T follicular helper cell (primary cell): ENCODE measurements at places on chromosomes 12 and 14.

DNA sequence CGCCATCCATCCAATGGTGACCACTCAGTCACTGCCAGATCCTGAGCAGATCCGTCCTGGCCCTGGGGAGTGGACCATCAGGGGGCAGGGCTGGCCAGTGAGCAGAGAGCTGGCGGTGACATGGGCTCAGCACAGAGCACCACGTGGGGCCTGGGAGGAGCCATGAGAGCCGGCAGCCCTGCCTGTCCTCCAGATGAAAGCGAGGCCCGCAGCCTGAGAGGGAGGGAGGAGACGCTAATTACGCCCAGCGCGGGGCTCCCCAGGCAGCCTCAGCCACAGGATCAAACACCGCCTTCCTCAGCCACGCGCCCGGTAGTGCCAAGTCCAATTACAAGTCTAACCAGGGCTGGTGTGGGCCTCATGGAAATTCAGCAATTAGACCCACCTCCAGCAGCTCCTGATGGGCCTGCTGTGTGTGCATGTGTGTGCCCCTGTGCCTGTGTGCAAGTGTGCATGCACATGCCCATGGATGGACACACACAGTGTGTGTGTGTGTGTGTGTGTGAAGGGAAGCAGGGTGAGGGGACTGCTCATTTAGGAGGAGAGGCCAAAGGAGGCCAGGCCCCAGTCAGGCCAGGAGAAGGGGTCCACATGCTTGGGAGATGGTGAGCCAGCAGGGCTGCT lies 68.0 kb downstream of the KIF26A start:
- no peak for DNase-seq

GRCh38 chr14:103748534-103748857 lies 32.9 kb downstream of the ZFYVE21 start:
- DNase-seq = no peak

GRCh38 chr12:78795934-78796445 lies 68.6 kb upstream of the SYT1 start:
- no peak for DNase-seq

DNA sequence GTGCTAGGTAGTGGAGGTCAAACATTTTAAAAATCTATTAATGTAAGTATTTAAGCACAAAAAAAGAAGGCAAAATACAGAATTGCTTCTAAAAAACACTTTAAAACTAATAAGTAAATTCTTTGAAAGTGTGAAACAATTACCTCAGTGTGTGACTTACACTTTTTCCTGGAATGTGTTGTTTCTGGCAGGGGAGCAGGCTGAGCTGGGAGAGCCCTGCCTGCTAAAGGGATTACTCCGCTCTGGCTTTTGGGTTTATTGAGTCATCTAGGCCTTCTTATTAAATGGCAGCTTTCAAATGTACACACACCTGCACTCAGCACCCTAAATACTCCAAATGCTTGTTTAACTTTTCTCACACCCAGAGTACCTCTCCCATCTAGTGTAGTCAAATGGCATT lies 279.8 kb downstream of the AKAP6 start:
- DNase-seq = no peak

GRCh38 chr12:21894792-21895595 lies 46.2 kb downstream of the ABCC9 start:
- DNase-seq = no peak

DNA sequence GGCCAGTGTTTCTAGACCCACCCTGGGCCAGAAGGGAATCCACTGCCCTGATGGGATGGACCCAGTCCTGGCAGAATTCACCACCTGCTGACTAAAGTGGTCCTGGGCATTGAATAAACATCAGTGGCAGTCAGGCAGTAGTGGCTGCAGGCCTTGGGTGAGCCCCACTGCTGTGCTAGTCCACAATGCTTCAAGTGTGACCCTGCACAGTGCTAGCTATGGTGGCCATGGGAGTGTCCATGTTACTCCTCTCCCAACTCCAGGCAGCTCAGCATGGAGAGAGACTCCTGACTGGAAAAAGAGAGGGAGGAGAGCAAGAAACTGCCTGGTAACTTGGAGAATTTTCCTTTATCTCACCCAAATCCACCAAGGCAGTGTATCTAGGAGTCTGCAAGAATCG lies 17.5 kb upstream of the CSRP2 start:
- no peak for DNase-seq

- DNase-seq = no peak
Observed at GRCh38 chr12:127358888-127359287, 908.1 kb upstream of the TMEM132C start.

GRCh38 chr14:96245710-96246538 lies 10.1 kb upstream of the BDKRB1 start:
- DNase-seq = no peak

- no peak for DNase-seq
Observed at GRCh38 chr12:114166362-114166761, 200.2 kb upstream of the RBM19 start.

GRCh38 chr12:47534695-47535094 lies 171.1 kb downstream of the RPAP3 start:
- no peak for DNase-seq

GRCh38 chr14:40656311-40656710 lies 950.4 kb upstream of the LRFN5 start:
- no peak for DNase-seq

GRCh38 chr12:128077211-128077916 lies 189.6 kb upstream of the TMEM132C start:
- no peak for DNase-seq

GRCh38 chr14:94099006-94099405 lies 11.5 kb upstream of the IFI27 start:
- no peak for DNase-seq

DNA sequence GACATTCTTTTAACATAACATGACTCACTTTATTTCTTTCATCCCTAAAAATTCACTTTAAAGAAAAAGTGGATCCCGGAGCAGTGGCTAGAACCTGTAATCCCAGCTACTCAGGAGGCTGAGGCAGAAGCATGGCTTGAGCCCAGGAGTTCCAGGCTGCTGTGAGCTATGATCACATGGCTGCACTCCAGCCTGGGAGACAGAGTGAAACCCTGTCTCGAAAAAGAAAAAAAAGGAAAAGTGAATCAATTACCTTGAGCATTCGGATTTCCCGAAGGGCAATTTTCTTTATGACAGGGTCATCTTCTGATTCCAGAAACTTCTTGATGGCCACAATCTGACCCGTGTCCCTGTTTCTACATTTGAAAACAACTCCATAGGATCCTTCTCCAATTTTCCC lies 1.2 kb downstream of the CDKL1 start:
- DNase-seq = no peak

DNA sequence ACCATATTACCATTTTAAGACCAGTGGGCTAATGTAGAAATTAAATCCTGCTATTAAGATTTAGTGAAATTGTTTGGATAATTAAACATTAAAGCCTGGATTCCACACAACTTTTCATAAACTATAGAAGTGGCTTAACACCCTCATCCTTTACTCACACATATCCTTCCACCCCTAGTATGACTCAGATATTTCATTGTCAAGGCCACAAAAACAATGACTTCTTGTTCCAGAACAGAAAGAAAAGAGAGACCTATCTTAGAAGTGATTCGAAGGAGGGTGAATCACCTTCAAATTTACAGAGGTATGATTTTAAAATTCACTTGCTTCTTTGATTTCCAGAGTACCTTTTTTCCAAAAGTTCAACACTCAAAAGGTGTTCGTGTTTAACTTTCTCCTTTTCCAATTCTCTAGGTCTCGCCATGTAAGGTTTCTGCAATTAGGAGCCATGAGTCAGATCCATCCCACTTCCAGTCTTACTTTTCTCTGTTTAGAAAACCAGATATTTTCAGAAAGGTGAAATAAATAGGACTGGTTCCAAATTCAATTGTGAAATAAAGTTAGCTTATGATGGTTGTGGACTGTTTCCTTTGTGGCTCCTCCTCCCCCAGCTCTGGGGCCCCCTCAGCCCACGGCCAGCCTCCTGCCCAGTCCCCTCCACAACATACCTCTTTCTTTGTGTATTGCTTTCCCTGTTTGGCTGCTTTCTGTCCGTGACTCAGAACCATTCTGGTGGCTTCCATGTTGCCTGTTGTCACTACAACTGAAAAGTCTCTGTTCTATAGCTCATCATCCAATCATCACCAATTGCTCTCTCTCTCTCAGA lies 24.6 kb upstream of the MGP start:
- no peak for DNase-seq

- no peak for DNase-seq
Observed at GRCh38 chr14:70144046-70144445, 44.7 kb downstream of the SLC8A3 start.

GRCh38 chr12:82942991-82943401 lies 256.3 kb downstream of the TMTC2 start:
- no peak for DNase-seq

DNA sequence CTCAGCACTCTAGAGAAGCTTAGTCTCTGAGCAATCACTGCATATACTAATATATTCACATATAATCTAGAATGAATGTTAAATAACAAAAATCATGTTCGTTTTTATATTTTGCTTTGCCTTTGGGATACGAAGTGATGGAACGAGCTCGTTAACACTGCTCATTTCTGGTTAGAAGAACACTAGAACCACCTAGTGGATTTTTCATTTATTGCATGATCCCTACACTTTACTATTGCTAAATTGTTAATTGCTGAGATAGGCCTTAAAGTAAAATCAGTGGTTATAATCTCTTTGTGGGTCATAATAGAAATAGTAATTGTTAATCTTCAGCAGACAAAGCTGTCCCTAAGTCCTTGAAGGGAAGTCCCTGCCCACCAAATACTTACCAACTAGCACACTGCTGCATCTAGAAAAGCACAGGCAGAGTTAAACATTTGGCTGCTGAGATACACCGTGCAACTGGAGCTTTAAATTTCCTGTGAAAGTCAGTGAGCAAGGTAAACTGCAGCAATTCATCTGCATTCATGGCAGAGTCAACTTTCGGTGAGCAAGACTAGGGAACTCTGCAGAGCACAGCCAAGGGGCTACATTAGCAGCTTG lies 353.7 kb downstream of the APAF1 start:
- no peak for DNase-seq

GRCh38 chr12:20404576-20405346 lies 36.4 kb downstream of the PDE3A start:
- DNase-seq = no peak

DNA sequence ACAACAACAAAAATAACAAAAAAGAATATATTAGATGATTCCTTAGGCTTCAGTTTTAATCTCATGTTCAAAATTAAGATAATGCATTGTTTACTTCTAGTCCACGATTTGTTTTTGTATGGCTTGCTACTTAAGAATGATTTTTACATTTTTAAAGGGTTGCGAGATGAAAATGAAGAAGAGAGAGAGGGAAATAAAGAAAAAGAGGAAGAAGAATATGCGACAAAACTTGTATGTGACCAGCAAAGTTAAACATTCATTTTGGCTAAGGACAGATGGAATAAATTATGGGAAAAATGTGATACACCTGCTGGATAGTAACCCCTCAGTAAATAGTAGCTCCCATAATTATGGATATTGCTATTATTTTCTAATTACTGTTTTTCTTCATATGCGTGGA lies 1.2 kb upstream of the GIT2 start:
- no peak for DNase-seq

GRCh38 chr12:110896559-110896958 lies 23.8 kb downstream of the MYL2 start:
- no peak for DNase-seq

DNA sequence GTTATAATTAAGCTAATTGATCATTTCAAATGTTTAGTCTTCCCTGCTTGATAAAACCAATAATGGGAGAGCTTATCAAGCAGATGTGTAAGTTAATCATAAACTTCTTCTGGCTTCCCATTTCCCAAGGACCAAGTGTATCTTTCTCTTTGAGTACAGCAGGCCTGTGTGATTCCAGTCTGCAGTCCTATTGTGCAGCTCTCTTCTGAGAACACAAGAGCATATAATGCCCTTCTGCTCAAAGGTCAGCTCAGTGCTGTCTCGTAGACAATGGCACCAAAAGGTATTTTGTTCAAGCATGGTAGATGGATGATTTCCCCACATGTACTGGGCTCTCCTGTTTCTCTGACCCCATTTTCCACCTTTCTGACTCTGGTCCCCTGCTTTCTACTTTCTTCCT lies 101.8 kb upstream of the DYRK2 start:
- DNase-seq = no peak

GRCh38 chr12:131065801-131066200 lies 112.1 kb downstream of the ADGRD1 start:
- DNase-seq = no peak

- no peak for DNase-seq
Observed at GRCh38 chr12:6959805-6960592, 8.8 kb downstream of the PTPN6 start.

DNA sequence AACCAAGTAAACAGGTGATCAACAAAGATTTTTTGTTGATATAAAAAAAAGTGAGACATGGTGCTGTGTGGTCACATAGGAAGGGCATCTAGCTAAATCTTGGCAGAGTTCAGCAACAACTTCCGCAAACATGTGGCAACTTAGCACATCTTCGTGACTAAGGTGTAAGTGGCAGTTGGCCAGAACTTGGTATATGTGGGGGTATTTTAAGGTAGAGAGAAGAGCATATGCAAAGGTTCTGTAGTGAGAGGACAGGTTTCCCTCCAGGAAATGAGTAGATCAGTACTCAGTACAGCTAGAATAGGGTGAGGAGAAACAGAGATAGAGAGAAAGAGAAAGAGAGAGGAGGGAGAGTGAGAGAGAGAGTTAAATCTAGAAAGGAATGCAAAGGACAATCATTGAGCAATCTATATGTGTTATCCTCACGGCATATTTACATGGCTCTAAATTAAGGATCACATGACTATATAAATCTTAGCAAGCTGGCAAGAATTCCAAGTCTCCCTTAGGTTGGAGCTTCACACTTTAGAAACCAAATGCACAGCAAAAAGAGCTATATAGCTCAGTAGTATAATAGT lies 227.7 kb upstream of the HMGA2 start:
- DNase-seq = no peak

GRCh38 chr14:93041830-93042229 lies 73.9 kb downstream of the ITPK1 start:
- no peak for DNase-seq

DNA sequence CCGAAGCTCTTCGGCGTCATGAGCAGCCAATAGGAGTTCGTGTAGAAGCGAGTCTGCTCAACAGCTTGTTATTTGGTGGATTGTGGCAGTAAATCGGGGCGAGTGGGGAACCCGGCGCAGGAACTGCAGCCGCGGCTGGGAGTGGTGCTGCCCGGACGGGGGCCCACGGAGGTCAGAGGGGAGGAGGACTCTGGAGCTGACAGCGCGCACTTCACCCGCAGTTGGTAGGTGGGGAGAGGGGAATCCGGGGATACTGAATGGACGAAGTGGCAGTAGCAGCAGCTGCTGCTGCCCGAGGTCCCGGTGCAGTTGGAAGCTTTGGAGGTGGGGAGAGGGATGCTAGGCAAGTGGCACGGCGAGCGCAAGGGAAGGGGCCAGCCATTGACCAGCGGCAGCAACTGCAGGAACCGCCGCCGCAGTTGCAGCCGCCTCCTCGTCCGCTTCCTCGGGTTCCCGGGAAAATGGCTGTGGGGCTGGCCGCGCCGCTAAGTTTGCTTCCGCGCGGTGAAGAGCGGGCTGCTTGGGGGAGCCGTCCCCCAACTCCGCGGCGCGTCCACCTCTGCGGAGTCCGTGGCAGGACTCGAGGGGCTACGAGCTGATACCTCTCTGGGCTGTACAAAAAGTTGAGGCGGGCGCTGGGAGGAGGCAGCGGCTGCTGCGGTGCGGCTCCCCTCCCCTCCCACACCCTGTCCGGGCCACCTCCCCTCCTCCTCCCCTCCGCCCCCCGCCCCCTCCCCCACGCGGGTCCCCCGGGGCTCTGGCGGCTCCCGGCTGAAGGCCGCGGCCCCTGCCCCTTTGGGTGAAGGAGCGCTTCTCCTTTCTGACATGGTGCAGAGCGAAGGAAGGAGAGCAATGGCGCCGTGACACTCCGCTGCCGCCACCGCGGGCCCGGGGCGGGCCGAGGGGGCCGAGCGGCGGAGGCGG lies at the start of gene ARID4A:
Gene ARID4A, plus strand, starts transcription at position 79 of the 924 bp plus-strand sequence. CDS start 1,300 bp downstream, outside the sequence.
- peak; percentile 82 for DNase-seq

GRCh38 chr12:110998165-110998564 lies 77.8 kb upstream of the MYL2 start:
- DNase-seq = no peak
